ENCODE measurements at places on chromosomes 2 and 18.

- DNase-seq, result no peak
Measured at GRCh38 chr2:196399722-196400691, 228.6 kb upstream of the STK17B start.

DNA sequence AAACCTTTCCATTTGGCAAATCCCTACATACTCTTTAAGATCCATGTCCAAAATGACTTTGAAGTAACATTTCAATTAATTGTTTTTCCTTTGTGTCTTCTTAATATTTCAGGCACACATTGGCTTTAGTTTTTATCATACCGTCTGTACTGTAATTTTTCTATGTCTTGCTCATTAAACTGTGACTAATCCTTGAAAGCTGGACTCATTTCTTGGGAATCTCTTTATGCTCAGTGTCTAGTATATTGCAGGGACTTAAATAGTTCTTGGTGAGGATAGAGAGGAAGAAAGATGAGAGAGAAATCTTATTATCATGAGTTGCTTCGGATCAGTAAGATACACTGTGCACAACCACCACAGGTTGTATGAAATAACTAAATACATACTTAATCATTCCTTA lies 448.3 kb upstream of the ST6GAL2 start:
- no peak for DNase-seq

DNA sequence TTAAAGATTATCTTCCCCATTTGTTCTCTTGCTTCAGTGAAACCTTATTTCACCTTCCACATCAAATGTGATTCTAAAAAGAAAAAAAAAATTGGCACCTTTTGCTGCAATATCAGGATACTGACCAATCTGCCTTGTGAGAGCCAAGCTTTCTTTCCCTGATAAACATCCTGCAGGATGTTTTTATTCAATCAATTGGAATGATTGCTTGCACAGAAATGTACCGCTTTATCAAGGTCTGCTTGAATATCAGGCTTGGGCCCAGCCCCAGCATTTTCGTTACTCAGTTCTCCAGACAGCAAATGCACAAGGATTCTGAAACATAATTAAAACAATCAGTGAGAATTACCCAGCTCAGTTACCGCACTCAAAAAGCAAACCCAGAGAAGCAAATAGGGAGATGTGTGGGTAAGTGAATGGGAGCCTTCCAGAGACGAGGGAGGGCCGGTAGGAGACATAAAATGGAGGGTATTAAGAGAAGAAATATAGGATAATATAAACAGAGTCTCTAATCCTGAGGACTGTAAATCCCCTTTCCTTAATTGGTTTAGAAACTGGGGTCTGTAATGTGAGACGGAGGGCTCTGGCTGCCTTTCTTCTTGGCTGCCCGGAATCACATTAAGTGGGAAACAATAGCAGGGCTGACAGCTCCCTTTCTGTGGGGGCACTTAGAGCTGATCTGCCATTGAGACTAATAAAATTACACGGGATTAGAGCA lies 291.8 kb downstream of the ICOS start:
- DNase-seq, result no peak

- DNase-seq, result no peak
Measured at GRCh38 chr2:175624211-175624761, 377.8 kb downstream of the LNPK start.

DNA sequence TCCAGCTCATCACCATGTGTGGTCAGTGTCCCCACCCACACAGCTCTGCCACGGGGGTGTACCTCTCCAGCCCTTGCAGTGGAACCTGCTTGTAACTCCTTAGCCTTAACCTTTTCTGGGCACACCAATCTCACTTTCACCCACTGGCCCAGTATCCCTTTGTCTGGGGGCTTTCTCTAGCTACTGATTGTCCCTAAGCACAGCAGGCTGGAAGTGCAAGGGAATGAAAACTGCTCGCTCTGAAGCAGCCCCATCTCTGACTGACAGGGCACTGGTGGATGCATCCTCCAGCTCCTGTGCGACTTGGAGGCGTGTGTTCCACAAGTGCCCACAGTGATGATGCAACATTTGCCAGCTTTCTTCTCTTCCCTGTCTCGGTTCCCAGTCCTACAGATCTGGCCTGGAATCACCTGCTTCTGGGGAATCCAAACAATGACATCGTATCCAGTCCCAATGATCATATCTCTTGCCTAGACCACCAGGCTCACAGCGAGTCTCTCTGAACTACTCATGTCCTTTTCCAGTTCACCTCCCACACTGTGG lies 33.6 kb downstream of the SCTR start:
- DNase-seq, result no peak

DNA sequence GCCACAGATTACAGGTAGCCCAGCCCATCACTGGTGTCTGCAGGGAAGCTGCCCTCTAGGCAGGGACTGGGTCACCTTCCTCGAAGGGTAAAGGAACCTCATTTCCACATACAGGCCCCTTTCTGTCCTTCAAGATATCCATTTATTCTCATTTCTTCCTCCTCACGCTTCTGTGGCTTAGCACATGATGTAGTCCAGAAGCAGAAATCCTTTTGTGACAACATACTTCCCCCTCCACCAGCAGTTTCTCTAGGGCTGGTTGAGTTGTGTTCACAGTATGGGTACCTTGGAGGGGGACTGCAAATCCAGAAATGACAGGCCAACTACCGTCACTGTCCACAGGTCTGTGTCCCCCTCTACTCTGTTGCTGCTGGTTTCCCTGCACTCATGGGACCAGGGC lies 364.9 kb downstream of the ANAPC1 start:
- DNase-seq, result no peak

Data from activated CD8-positive, alpha-beta T cell treated with anti-CD3 and anti-CD28 coated beads for 36 hours (primary cell).